ENCODE measurements at places on chromosomes 6 and 20.

DNA sequence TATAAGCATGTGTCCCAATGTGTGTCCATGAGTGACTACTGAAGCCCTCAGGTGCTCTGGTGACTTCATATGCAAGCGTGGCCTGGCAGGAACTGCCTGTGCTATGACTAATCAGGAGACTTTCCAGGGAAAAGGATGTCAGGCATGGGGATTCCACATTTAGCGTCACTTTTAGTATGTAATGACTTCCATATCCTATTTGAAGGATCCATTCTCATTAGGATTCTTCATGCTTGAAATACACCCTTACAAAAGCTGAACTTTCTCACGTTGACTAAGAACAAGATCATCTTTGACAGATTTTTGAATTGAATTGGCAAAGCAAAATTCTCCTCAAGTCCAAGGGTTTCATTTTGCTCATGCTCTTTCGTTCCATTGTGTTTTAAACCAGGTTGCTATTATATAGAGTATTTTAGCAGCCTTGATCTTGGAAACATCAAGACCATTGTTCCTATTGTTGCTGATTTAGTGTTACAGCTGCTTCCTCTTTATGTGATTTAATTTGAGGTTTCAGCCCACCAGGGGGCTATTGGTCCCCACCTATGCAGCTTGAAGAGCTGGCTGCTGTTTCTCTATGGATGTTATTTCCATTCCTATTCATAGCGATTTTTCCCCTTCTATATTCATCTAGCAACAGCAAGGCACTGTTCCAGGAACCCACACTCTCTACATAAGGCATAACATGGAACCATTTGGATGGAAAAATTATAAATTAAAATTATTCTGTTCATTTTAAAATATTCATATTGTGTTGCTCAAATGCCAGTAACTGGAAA is 418.6 kb downstream of the CDKAL1 start:
- peak; percentile 92 for DNase-seq

- DNase-seq, result no peak
These were observed 119.9 kb downstream of the FOXA2 start for GRCh38 chr20:22464312-22465003.

- DNase-seq, result no peak
These were observed 15.0 kb downstream of the BPHL start for GRCh38 chr6:3133515-3133914.

DNA sequence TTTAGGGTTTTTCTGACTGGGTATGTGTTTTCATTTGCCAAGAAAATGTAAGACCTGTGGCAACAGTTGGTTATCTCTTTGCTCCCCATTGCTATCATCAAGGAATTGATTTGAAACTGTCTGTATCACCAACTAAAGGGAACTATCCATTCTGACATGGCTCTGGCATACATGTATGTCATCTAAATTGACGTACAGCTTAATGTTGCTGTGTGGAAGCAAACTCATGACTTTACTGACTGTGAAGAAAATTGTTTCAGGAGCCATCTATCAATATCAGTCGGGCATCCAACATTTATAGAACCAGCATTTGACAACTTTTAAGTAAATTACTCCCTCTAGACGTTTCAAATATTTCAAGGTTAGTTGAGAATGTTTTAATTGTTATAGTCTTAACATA is 555.8 kb upstream of the EPHA7 start:
- no peak for DNase-seq

GRCh38 chr6:114258376-114258775 is 84.4 kb downstream of the HS3ST5 start:
- no peak for DNase-seq

DNA sequence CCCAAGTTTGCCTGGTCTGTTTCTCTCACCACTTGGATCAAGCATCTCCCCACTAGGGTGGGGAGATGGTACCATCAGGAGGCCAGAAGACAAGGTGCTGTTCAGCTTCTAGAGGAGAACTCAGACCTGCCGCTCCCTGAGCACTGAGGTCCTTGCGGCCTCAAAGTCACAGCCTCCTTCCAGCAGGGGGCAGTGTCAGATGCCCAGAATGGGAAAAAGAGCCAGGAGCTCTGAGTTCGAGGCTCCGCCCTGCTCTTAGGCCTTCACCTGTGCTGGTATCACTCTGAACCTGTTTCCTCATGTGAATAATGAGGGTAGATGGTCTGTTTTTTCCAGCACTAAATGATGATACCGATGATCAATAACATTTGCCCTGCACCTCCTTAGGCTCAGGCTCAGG is 68.7 kb downstream of the TOX2 start:
- DNase-seq, result no peak

DNA sequence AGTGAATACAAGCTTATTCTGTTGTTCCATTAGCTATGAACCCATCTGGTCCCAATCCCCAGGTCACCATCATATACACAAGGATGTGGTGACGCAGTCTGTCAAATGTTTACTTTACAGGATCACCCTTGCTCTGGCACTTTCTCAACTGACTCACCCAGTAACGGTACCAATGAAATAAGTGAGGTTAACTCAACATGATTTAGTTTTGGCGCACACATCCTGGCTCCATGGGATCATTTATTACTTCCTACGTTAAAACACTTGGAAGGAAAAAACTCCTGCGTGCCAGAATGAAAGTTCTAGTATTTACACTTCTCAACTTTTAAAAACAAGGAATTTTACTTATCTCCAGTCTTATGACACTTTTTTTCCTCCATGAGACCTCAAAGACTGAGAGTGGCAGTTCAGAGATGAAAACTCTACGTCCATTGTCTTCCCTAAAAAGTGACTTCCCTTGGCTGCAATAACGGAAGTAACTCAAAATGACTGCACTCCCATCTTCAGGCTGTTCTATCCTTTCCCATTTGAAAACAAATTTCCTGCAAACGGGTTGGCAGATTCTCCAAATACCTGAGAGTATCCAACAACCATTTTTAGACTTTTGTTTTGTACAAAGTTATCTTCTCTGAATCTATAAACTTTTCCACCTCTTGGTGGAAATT is 15.9 kb downstream of the AGPAT4 start:
- DNase-seq, result peak; percentile 73

DNA sequence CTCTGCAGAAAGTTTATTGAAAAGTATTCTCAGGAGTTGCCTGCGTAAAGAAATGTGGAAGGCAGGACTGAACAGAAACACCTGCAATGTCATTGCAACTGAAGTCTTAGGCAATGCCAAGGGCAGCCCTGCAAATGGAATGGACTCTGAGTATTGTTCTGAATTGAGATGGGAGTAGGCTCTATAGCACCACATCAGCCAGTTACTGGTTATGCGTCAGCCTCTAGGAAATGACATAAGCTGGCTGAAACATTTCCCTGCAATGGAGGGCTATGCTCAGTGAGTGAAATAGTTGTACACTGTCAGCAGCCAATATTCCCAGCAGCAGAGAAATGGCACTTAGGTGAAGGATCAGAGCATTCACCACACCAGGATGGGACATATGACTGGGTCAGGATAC is 13.8 kb upstream of the GJE1 start:
- DNase-seq, result peak; percentile 29

GRCh38 chr6:137407816-137408215 is 86.4 kb downstream of the OLIG3 start:
- DNase-seq, result no peak

DNA sequence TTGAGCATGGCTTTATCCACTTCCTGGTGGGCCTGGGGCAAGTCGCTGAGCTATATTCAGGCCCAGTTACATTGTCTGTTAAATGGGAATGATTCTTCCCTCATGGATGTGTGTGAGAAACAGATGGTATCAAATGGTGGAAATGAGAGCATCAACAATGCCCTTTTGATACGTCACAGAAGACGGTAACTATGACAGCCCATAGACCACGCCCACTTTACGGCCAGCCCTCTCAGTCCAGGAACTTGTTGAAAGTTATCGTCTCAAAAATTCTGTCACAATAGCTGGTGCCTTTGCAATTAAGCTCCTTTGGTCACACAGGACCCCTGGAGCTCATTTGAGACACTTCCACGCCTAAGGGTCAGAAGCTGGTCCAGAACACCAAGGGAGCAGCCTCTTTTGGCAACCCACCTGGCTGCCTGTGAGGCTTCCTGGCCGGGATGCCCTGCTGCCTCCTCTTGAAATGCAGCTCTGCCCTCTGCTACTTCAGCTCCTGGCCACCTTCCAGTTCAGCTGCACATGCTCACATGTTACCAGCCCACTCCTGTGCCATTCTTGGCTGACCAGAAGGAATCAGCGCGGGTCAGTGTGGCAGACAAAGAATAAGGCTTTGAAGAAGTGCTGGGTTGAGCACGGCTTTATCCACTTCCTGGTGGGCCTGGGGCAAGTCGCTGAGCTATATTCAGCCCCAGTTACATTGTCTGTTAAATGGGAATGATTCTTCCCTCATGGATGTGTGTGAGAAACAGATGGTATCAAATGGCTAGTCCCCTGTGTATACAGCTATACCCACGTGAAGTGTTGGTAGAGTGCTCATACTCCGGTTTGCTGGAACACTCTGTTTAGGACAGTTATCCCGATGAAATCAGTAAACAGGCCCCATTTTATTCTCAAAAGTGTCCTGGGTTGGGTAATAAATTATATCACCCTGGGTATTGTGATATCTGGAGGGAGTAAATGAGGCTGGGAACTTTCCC is 199.2 kb upstream of the SUPT3H start:
- no peak for DNase-seq

GRCh38 chr6:43575105-43575771 is 600 bp downstream of the XPO5 start:
- peak; percentile 15 for DNase-seq

DNA sequence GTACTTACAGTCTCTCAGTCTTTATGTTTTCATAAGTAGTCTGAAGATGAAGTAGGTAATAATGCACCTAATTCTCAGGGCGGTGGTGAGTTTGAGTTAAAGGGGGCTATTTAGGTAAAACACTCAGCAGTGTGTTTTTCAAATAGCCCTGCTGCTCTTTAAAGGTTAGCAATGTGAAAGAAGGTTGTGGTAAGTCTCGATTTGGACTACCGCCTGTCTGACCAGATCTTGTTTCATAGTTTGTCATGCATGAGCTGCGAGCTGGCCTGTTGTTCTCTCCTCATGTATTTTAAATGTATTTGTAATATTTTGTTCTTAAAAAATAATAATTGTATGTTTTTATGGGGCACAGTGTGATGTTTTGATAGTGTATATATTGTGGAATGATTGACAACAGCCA is 340.2 kb downstream of the DHX35 start:
- no peak for DNase-seq

DNA sequence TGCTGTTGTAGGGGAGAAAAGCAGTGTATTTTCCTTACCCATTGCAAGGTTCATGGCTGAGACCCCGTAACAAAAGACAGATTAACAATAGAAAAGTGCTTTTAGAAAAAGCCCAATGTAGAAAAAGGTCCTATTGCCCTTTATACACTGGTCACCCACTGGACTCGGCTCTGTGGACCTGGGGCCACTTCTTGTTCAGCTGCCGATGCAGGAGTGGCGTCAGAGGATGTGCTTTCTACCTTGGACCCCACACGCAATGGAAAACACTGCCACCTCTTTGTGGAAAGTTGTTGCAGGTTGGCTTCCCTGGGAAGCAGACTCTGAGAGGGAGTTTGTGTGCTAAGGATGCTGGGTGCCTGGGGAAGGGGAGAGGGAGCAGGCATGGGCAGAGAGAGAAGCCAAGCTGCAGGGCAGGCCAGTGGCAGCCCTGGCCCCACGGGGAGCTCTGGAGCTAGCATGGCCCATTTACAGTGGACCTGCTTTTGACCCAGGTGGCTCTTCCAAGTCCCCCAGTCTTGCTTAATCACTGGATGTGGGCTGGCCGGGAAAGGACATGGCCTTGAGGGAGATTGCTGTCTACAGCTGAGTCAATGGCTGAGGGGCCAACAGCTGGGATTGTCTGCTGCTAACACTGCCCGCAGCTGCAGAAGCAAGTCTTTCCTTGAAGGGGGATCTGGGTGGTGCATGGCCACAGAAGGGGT is 142.9 kb downstream of the CDC5L start:
- no peak for DNase-seq

GRCh38 chr6:43478008-43478372 is 620 bp downstream of the TJAP1 start:
- no peak for DNase-seq

DNA sequence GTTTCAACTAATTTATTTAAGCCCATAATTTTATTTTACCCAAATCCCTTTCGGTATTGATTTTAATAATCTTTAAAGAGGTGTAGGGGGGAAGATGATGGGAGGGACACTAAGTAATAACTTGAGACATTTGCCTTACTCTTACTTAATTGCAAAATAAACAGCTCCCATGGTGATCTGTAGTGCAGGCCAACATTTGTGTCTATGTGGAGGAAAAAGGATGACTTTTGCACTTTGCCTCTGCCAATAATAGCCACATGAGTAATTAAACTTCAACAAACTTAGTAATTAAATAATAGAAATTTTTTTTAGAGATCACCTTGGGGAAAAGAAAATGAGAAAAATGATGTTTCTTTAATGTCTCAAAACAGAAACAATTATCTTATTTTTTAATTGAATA is 29.9 kb upstream of the CD2AP start:
- DNase-seq, result no peak

DNA sequence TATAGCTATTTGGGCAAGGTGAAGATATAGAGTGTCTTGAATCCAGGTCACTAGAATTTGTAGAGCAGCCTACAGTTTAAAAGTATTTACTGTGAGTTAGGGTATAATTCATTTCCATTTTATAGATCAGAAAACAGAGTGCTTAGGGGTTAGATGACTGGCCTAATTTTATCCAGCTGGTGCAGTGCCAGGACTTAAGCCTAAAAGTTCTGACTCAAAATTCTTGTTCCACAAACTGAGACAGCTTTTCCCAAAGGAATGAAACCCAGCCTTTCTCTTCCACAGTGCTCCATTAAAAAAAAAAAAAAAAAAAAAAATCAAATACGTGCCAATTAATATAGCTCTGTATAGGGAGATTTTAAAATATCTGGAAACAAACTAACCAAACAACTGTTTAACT is 441.0 kb upstream of the MARCKS start:
- no peak for DNase-seq

DNA sequence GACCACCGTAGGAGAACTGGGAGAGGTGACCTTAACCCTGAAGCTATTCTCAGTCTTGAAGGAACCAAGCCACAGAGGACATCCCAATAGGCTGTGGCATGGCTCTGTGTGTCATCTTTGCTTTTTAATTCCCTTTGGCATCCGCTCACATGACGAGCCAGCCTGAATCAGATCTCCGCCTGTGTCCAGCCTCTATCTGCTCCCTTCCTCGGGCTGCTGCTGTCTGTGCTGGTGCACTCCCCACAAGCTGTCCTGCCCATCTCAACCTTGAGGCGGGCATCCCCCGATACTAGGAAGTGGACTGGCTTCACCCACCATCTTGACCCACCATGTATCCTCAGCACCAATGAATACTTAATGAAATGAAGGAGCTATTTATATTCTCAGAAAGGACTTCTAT is 111.9 kb downstream of the SLC23A2 start:
- DNase-seq, result no peak

GRCh38 chr6:123042401-123042800 is 46.4 kb downstream of the CLVS2 start:
- no peak for DNase-seq

Measured in bronchial epithelial cell (primary cell).